ENCODE measurements at places on chromosomes 7 and 10.
A peak's percentile ranks its signal among the peaks of the same experiment; 100 is the strongest.

- no peak for DNase-seq
These were observed 29.7 kb downstream of the HIF1AN start for GRCh38 chr10:100565206-100565985.

GRCh38 chr10:112996462-112996861, 46.4 kb downstream of the TCF7L2 start:
- DNase-seq: no peak

GRCh38 chr7:75611557-75612178, 119.5 kb downstream of the SPDYE5 start:
- peak; percentile 23 for DNase-seq

- no peak for DNase-seq
These were observed 59.5 kb downstream of the AHR start for GRCh38 chr7:17357952-17358351.

DNA sequence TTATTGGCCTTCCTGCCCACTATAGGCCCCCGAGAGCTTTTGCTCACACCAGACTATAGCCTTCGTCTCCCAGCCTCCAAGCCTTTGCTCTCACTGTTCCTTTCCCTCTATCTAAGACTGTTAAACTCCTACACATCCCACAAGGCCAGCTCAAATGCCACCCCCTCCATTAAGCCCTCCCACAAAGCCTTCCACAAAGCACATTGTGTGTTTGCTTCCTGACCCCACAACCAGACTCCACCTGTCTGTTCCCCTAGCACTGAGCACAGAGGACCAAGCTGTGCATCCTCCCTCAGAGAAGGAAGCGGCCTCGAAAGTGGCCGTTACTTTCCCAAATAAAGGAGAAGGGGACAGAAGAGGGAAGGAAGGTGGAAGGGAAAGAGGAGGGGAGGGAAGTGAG, 1.3 kb downstream of the LOXL4 start:
- DNase-seq: no peak

DNA sequence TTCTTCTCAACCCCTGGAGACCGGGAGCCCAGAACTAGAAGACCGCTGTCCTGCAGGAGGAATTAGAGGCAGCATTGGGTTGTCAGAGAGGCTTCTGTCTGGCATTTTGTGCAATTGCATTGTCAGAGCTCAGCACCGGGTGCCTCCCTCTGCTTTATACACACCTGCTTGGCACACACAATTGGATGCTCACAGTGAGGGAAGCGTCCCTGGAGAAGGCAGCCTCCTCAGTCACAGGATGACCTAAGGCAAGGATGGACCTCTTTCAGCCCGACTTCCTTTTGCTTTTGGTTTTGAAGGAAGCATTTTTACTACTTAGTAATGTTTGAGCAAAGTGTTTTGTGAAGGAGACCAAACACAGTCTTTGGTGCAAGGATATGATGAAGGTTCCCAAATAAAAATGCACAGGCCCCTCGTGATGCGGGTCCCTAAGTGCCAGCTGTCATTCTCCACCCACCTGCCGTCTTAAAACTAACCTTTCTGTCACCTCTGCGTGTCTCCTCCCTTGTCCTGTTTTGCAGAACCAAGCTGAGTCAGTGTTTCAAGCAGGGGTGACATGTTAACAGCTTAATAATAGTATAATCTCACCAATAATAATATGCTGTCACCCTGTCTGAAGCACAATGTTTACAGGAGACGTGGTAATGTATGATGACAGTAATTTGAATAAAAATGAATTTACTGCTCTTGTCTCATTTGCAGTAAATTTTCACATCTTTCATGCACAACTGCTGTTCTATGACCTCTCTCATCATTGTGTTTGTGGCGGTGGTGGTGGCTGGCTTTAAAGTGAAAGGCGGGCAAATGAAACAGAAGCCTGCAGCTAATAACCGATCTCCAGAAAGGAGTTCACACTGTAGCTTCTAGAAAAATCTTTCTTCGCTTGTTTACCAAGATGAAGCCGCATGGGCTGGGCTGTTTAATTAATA, 430.2 kb upstream of the MKI67 start:
- no peak for DNase-seq

DNA sequence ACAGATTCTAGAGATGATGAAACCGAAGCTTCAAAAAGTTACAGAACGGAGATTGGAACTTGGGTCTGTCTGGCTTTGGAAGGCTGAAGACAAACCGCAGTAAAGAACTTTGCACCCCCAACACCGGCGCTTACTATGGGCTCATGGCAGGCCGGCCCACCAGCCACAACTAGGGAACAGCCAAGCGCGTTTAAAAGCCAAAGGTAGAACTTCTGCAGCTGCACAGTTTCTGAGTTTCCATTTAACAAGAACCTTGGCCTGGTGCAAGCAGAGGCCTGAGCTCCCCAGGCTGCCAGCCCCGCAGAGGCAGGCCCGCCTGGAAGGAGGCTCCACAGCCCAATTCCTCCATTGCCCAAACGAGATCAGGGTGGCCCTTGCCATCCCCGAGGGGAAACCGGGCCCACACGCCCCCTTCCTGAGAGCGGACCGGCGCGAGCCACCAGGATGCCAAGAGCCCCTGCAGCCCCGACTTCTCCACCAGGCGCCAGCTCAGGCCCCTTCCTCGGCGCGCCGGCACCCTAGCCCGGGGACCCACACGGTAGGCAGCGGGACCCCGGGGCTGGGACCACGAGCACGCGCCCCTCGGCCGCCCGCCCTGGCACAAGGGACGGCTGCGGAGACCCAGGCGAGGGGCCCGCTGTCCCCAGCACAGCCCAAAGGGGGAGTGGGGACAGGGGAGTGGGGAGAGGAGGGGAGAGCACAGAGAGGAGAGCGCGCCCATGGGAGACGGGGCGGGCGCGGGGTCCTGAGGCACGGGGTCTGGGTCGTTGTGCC, 566 bp downstream of the MAD1L1 start:
- DNase-seq: no peak

GRCh38 chr7:142357953-142358520, 100.2 kb upstream of the PRSS58 start:
- DNase-seq: peak; percentile 58

DNA sequence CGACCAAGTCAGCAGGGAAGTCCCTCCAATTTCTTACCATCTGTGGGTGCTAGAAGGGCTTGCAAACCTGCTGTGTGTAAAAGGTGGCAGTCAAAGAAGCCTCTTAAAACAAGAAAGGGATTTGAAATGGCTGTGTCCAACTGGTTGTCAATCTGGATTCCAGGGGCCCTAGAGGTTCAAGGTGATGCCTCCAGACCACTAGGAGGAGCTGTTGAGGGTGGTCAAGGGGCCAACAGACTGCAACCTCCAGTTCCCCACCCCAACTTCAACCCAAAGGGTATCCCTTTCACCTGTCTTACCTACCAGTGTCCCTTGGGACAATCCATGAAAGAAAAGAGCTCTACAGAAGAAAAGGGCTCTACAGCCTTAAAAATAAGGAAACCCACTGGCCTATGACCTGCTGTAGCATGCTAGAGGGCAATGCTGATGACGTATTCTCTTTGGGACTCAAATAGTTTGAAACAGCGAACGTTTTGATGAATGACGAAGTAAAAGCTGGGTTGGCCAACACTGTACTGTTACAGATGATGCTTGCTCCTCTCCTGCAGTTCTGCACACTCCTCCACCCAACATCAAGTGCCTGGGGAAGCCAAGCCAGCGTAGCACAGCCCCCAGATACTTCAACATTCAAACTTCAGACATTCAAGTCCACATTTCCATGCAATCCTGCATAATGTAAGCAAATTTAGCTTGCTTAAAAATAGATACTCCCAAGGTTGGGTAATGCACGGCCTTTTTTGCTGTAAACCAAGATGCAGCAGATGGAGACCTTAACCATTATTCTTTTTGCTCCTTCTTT, 45.9 kb upstream of the WDR11 start:
- DNase-seq: no peak

DNA sequence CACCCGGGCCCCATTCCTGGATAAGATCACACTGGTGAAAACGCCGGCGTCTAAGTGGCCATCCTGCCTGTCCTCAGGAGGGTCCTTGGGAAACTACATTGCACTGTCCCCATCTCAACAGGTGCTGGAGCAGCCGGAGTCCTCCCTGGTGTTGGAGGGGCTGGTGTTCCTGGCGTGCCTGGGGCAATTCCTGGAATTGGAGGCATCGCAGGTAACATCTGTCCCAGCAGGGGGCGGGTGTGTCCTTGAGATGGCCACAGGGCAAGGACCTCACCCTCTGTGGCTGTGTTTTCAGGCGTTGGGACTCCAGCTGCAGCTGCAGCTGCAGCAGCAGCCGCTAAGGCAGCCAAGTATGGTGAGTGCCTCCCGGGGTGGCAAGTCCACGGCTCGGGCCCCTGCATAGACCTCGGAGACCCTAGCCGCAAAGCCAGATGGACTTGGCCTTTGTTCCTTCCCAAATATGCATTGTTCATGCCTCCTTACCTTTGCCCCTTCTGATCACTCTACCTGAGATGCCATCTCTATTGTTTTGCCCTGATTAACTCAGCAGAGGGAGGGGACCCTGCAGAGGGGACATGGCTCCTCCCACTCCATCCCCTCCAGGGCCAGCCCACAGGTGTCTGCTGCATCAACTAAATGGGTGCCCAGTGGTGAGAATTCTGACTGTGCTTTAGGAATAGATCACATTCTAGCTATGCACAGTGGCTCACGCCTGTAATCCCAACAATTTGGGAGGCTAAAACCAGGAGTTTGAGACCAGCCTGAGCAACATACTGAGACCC, 23.8 kb downstream of the ELN start:
- peak; percentile 27 for DNase-seq

DNA sequence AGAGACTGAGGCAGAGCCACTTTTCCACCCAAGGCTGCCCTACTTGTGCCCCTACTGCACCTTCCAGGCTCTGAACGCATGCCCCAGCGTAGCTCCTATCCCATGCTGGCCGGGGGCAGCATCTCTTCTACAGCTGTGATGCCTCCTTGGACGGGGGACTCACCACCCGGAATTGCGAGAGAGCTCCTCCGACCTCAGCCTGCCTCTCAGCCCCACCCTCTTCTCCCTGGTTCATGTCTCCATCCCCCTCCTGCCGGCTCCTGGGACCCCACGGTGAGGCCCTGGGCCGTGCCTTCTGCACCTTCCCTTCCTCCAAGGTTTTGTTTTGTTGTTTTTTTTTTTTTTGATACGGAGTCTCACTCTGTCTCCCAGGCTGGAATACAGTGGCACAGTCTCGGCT, 112.4 kb downstream of the MICALL2 start:
- no peak for DNase-seq

DNA sequence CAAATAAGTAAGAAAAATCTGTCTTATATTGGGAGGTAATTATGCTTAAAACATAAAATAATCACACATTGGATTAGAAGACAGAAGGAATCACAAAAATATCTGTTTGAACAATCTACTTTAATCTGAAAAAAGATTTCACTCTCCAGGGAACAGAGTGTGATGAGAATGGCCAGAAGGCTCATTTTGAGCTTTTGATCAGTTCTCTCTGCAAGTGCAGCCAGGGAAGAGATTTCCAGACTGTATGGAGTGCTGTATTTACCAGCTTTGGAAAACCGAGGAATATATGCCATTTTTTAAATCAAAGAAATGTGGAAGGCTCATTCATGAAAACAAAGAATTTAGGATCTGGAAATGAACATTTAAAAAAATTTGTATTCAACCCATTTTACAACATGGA, 83.0 kb upstream of the WAC start:
- no peak for DNase-seq

GRCh38 chr10:66025186-66025585, 900.6 kb upstream of the LRRTM3 start:
- no peak for DNase-seq

GRCh38 chr7:149102666-149103065, 12.1 kb upstream of the ZNF786 start:
- DNase-seq: no peak

DNA sequence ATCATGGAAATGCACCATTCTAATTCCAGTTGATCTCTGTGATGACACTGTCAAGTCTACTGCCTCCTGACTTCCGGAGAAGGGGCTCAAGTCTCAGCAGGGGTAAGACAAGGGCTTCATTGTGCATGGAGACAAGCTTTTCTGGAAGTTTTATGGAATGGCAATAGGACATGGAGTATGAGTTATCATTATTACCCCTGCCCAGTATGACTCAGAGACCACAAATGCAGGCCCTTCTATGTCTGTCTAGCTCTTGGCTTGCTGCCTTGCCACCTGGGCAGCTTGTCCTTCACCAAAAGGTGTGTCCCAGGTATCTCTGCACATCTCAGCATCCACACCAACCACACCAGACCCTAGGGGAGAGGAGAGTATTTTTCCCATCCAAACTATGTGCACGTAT, 34.9 kb upstream of the KIAA1217 start:
- no peak for DNase-seq

DNA sequence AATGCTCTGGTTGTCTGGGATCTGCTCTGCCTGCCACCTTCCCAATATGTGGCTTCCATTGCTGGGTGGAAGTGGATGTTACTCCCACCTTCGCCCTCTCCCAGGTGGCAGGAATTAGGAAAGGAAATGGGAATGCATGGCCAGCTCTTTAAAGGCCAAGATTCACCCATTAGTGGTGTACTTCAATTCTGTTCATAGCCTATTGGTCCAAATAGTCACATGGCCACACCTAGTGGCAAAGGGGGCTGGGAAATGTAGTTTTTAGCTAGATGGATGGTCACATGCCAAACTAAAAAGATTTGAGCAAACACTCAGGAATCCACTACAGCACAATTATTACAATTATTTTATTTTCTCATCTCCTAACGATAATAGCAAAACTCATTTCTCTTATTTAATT, 135.1 kb downstream of the NPY start:
- DNase-seq: no peak

GRCh38 chr10:96971324-96971723, 139.2 kb downstream of the LCOR start:
- DNase-seq: no peak

DNA sequence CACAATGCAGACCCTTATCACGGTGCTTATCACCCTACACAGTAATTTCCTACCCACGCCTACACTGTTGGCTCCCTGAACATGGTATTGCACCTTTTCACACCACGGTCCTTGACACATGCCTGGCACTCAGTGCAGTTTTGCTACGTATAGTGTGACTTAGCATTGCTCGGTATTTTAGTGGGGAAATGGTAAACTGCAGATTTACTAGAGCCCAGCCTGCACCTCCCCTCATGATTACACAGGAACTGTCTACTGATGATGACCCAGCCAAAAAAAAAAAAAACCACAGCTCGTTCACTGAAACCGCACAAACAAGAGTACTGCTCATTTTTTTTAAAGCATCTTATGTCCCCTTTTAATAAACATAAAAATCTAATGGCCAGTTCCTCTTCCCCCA, 124.2 kb upstream of the ZNF746 start:
- DNase-seq: peak; percentile 22

- no peak for DNase-seq
These were observed 200.3 kb upstream of the SVIL start for GRCh38 chr10:29835055-29835454.

GRCh38 chr10:108385963-108386362, 1221.5 kb upstream of the SORCS1 start:
- DNase-seq: no peak

GRCh38 chr10:543131-543530, 146.3 kb downstream of the DIP2C start:
- no peak for DNase-seq

GRCh38 chr7:154874409-154875113, 128.4 kb downstream of the PAXIP1 start:
- no peak for DNase-seq
